NCI-H510A (cell line): ENCODE measurements at places on chromosomes 11 and 22.

GRCh38 chr11:65911682-65912568 lies 6.9 kb downstream of the C11orf68 start:
- DNase-seq, result peak; percentile 53

DNA sequence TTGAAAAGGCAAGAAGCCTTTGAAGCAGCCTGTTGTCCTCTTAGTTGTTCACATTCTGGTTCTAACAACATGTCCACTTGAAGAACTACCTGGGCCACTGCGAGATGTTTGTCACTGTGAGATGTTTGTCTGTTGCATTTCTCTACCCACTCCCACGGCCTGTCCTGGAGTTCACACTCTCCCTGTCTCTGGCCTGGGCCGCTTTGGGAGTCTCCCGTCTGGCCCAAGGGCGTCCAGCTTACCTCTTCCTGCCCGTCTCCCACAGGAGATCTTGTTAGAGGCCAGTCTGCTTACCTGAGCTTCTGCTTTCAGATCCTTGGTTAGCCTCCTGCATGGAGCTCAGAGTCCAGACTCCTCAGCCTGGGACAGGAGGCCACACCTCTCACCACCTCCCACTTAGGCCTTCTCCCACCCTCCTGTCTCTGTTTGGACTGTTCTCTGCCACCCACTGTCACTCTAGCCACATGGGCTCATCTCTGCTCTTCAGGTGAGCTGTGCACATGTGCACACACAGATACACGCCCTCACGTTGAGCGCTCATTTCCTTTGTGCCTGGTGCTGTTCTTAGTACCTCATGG lies 66.0 kb downstream of the TBC1D22A start:
- peak; percentile 54 for DNase-seq

DNA sequence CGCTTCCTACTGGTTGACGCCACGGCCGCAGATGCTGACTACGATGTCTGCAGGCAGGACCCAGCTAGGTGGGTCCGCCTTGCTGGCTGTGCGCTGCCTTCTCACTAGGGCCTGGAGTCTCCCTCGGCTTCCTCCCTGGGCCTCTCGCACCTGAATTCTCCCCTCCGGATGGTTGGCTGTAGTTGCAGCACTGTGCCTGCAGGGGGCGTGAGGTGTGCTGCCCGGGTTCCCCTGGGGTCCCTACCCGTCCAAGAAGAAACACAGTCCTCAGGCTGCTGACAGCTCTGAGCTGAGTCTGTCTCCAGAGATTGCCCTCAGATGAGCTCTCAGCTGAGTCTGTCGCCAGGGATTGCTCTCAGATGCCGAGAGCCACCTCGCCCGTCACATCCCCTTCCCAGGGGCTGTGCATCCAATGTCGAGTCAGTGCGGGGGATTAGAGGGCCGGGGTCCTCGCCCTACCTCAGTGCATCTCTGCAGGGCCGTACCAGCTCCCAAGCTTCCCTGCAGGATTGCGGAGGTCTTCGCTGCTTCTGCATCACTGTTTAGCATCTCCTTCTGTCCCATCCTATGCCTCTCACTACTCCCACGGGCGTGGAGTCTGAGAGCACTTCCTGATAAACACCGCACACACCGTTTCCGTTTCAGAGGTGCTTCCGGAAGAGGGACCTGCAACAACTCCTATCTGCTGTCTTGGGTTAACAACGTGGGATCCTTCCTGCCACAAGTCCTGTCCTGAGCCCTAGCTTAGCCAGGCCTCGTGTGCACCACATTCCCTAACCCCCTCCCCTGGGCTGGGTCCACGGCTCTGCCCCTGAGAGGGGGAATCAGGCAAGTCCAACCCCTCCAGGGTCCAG lies 196.9 kb downstream of the CSNK2A3 start:
- no peak for DNase-seq

DNA sequence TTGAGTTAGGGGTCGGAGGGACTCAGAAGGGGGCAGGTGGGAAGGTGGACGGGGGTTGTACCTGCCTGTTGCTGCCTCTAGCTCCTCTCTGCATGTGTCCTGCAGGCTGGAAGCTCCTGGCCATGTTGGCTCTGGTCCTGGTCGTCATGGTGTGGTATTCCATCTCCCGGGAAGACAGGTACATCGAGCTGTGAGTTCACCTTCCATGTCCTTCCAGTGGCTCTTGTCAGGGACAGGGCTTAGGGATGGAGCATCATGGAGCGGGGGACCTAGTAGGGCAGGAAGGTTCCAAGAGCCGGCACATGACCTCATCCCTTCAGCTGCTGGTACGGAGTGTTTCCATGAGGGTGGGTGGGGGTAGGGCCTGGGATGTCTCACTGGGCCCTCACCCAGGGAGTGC lies 50.9 kb downstream of the ST3GAL4 start:
- no peak for DNase-seq

- no peak for DNase-seq
Measured at GRCh38 chr11:80929031-80929805, 1488.4 kb upstream of the TENM4 start.

DNA sequence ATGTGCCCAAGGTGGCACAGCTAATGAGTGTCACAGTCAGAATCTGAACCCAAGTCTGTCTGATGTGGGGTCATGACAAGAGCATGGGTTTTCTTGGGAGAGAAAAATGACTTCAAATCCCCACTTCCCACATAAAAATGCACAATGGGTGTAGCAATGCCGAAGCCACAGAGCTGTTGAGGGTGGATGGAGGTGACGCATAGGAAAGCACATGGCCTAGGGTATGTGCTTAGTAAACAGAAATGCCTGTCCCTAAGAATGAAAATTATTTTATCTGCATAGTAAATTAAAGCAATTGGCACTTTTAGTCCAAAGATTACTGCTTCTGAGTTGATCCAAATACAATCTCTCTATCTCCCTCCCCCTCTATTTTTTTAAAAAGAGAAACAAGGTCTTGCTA lies 10.9 kb downstream of the MICAL3 start:
- DNase-seq, result no peak

GRCh38 chr11:73218106-73218829 lies at the start of gene P2RY2:
TSS of gene P2RY2 (plus strand) at chr11:73218281. CDS start at chr11:73234160, 15,879 bp downstream.
- DNase-seq, result peak; percentile 85

- DNase-seq, result no peak
Measured at GRCh38 chr11:27087432-27087831, 46.8 kb downstream of the BBOX1 start.

- no peak for DNase-seq
Measured at GRCh38 chr11:72863916-72864315, 49.7 kb downstream of the ATG16L2 start.

DNA sequence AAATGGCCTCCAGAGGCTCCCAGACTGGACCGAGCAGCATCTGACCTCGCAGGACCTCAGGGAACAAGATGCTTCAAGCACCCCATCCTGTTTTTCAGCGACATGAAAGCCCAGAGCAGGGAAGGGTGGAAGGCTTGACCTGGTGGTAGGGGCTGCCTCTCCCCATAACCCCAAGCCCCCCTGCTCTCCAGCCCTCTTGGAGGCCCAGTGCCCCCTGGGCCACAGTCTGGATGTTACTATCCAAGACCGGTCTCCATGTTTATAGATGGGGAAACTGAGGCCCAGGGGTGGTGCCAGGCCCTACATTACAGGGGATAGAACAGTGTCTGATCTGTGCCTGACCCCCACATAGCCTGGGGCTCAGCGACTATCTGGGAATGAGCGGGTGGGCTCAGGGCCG lies 7.0 kb downstream of the FGF3 start:
- DNase-seq, result no peak

GRCh38 chr22:37457093-37457893 lies 28.9 kb downstream of the MFNG start:
- no peak for DNase-seq

GRCh38 chr11:36131721-36132397 lies 157.4 kb downstream of the COMMD9 start:
- DNase-seq, result no peak

DNA sequence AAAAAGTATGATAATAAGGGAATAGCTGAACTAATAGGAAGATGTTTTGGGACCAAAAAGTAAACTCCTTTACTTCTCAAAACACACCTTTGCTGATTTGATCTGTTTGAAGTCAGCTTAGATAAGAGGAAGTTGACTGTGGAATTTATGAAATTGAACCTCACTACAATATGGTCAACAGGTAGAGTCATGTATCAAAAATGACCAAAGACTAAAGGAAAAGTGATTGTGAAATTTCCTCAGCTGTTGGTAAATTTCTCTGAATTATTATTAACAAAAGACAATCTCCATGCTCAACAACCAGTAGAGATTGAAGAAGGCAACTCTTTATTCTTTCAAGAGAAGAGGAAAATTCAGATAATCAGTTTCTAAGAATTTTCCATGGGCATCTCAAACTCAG lies 826.5 kb downstream of the KCNA4 start:
- no peak for DNase-seq

DNA sequence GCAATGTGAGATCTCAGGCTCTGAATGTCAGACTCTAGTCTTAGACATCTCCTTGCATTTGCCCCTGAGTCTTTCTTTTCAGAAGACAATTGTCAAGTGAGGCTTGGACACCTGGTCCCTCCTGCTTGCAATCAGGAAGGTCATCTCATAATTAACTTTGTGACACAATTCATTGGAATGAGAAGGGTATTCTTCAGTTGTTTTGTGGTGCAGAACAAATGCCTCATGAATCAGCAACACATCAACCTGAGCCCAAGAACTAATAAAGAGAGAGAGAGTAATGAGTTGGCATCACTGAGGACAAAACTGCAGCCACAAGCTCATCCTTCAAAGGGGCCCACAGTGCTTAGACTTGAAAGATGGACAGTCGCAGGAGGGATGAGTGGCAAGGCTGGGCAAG lies 375.8 kb downstream of the INSC start:
- no peak for DNase-seq

- DNase-seq, result no peak
Measured at GRCh38 chr11:78520230-78520629, 54.4 kb downstream of the NARS2 start.

GRCh38 chr11:94275961-94276360 lies 28.4 kb upstream of the IZUMO1R start:
- no peak for DNase-seq

- no peak for DNase-seq
Measured at GRCh38 chr11:45872651-45873356, 12.6 kb upstream of the MAPK8IP1 start.

DNA sequence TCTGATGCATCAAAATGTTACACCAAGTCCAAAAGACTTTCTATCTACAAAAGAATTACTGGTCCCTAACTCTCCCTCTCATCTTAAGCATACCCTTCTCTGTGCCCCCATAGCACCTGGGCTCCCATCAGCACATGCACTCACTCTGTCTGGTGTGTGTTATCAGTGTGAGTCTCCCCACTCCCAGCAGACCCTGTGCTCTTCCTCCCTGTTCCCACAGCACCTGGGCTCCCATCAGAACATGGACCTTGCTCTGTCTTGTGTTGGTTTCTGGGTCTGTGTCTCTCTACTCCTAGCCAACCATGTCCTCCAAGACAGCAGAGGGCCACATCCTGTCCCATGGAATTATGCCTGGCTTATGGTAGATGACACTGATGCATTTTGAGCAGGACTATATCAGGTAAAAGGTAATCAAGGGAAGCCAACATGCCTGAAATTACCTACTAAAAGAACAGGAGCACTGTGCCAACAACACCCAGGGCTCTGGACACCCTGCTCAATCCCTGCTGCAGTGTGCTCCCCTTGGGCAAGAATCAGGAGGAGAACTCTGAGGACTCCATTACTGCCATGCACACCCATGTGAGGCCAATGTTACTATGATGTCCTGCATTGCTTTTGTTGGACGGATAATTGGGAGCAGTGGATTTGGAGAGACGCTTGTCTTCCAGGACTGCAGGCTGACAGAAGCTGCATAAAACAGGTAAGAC lies 34.3 kb downstream of the GAB4 start:
- DNase-seq, result no peak

DNA sequence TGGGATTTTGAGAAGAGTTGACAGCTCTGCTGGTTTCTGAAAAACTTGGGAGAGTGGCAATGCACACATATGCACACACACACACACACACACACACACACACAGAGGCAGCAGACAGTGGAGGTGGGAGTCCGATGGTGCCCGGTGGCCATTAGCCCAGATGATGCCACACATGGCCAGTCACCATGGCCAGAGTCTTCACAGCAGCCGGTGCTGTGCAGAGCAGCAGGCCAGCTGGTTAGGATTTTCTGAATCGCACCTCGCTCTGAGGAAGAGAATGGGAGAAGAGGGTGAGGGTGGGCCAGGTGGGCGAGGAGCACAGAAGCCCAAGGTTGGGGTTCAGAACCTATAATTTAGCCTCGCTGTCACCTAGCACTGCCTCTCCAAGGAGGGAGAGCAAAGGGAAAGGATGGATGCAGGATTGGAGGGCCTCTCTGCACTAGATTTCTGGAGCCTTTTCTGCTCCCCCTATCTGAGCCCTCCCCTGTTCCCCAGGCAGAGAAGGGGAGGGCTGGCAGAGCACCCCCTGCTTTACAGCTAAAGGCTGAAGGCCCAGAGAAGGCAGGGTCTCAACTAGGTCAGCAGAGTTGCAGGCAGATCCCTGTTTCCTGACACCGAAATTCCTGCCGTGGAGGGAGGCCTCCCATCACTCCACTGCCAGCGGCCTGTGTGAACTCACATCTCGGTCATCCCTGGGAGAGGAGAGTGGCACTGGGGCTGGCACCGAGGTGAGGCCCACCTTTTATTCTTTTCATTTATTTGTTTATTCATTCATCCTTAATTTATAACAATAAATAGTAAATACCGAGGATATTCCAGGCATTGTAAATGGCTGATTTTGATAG lies 25.8 kb upstream of the FXYD6 start:
- no peak for DNase-seq

GRCh38 chr11:67657300-67657699 lies 6.8 kb upstream of the ACY3 start:
- DNase-seq, result no peak

GRCh38 chr11:76614471-76615179 lies 55.9 kb downstream of the LRRC32 start:
- no peak for DNase-seq

- no peak for DNase-seq
Measured at GRCh38 chr11:112453601-112454577, 193.2 kb upstream of the PLET1 start.

GRCh38 chr11:128879817-128880216 lies 11.3 kb upstream of the KCNJ5 start:
- no peak for DNase-seq

DNA sequence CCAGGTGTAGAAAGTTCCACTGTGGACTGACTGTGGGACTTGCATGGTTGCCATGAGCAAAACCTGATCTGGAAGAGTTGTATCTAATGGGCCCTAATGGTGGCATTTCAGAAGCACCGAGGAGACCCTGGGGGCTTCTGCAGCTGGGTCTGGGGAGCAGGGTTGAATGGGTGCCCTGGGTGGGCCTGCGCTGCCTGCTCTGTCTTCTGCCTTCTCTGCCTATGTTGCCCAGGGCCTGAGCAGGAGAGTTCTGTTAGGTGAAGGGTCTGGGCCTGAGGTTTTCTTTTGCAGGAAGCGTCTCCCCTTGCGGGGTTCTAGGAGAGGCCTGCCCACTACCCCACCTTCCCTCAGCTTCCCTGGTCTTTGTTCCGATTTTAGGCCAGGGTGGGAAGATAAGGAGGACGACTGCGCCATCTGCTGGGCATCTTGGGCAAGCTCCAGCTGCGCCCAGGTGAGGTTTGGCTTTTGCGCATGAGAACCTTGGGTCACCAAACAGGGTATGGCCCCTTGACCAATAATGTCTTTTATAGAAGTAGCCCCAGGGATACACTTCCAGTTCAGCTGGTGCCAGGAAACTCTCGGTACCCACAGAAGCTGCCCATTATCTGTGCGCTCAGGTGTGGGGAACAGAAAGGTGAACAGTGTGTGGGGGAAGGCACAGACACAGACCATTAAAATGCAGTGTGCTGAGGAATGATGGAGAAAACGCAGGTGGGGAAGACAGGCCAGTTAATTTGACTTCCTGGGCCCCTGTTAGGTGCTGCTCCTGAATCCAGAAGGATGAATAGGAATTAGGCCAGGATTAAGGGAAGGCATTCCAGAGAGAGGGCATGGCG lies 23.2 kb downstream of the COMMD9 start:
- DNase-seq, result no peak

- no peak for DNase-seq
Measured at GRCh38 chr11:103735497-103736032, 300.9 kb upstream of the DDI1 start.

GRCh38 chr11:130431331-130431773 lies 2.9 kb upstream of the ADAMTS8 start:
- DNase-seq, result peak; percentile 10
